ENCODE measurements at places on chromosomes 6 and 20.

DNA sequence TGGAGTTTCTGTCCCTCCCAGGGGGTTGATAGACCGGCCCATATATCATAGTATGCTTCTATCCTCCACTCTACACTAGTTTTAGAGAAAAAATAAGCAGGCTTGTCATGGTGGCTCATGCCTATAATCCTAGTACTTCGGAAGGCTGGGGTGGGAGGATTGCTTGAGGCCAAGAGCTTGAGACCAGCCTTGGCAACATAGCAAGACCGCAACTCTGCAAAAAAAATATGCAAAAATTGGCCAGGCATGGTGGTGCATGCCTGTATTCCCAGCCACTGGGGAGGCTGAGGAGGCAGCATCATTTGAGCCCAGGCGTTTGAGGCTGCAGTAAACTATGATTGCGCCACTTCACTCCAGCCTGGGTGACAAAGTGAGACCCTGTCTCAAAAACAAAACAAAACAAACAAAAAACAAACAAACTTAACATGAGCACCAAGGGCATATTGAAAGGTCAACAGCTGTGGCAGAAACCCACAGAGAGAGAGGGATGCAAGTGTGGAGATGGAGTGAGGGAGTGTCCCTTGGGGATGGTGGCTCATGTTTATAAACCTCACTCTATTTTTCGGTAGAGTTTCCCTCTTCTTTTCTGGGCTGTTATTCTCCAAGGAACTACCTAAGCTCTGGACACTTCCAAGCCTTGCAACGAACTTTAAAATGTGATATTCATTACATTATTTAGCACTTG lies 24.1 kb downstream of the SLC24A3 start:
- DNase-seq: no peak

GRCh38 chr20:8932192-8933165 lies 136.4 kb upstream of the PLCB4 start:
- DNase-seq: no peak

GRCh38 chr6:159914565-159914923 lies 23.8 kb downstream of the MAS1 start:
- DNase-seq: no peak

DNA sequence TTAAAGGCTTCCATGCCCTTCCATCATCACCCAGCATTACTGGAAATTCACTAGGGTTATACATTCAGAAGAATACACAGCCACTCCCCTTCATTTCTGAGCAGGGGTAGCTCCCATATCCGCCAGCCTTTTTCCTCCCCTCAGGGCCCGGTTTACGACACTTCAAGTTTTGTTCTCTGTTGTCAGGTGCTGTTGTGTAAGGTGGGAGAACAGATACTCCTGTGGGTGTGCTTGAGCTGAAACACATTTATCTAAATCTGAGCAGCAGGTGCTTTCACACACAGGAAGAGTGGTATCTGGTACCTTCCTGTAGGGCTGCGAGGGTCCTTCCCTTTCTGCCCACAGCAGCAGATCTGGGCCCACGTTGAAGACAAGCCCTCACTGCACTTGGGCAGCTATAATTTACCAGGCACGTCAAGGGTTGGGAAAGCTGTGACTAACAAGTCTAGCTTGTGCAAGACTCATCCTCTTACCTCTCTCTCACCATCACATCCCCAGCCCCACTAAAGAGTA lies 215.8 kb upstream of the RREB1 start:
- peak; percentile 2 for DNase-seq

- peak; percentile 40 for DNase-seq
These were observed 36.9 kb upstream of the TRAF3IP2 start for GRCh38 chr6:111642463-111643158.

- no peak for DNase-seq
These were observed 725 bp downstream of the OSER1 start for GRCh38 chr20:44209686-44210405.
